ENCODE measurements at places on chromosomes 5 and 9.

- no peak for DNase-seq
Measured at GRCh38 chr9:76115982-76116646, 225.6 kb downstream of the PCSK5 start.

DNA sequence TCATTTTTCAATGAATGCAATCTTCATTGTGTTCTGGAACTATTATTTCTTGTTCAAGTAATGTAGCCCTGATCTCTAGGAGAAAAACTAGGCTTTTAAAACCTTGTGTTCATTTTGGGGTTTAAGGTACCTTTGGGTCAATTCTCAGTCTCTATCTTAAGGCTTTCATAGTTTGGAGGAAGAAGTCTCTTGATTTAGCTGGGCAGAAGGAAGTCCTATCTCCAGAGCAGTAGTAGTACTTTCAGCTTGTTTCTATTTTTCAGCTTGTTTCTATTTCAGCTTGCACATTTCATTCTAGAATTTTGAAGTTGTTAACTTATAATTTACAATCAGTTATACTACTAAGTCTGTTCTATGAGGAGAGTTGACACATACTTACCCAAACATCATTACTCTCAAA is 15.2 kb downstream of the CSNK1G3 start:
- no peak for DNase-seq

DNA sequence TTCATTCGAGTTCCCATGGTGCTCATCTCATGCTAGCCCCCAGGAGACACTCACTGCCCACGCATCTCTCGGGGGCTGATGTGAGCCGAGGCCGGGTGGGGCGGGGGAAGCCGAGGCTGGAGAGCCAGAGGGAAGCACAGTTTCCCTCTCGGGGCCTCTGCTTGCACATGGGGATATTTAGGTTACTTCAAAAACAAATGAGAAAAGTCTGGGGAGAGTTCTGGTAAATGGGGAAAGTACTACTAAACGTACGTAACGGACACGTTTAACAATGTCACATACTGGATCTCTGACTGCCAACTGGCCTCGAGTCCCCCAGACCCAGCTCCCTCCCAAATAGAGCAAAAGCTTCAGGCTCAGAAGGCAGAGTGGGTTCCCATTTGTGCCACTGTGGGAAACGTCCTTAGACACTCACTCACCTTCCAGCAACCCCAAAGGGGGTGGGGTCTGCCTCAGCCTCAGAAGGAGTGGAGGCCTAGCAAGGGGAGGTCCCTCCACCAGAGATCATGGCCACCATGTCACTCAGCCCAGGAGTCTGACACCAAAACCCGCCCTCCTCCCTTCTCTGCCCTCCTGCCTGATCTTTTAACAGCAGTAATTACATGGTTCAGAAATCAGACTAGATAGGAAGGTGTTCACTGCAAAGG is 33.8 kb upstream of the NTNG2 start:
- DNase-seq: no peak

- DNase-seq: no peak
Measured at GRCh38 chr5:64861281-64861680, 92.6 kb downstream of the CWC27 start.

- DNase-seq: no peak
Measured at GRCh38 chr9:94887721-94888120, 161.2 kb downstream of the AOPEP start.

Data from hematopoietic multipotent progenitor cell treated with erythropoietin and hydrocortisone succinate and interleukin-3 and kit ligand, for 6 days (in vitro differentiated cells).